ENCODE measurements at places on chromosomes 4 and X.

DNA sequence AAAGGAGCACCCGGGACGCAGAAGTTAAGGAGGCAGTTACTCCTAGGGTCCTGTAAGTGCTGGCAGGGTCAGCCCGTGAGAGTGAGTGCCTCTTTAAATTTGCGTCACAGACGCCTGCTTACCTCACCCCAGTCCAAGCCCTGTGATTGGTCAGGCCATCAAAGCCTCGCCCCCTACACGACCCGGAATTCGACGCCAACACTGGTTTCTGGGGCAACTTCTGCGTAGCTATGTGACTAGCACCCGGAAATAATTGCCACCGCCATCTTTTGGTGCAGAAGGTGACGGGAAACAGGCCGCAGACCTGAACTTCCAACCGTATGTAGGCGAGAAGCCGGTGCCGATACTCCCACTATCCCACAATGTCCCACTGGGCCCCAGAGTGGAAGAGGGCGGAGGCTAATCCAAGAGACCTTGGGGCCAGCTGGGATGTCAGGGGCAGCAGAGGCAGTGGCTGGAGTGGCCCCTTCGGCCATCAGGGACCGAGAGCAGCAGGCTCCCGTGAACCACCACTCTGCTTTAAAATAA lies at the start of gene DDX53:
Gene DDX53 (plus strand): TSS at position 265 of the 528 bp plus-strand sequence. CDS start 98 bp downstream, at position 363.
- no peak for DNase-seq

DNA sequence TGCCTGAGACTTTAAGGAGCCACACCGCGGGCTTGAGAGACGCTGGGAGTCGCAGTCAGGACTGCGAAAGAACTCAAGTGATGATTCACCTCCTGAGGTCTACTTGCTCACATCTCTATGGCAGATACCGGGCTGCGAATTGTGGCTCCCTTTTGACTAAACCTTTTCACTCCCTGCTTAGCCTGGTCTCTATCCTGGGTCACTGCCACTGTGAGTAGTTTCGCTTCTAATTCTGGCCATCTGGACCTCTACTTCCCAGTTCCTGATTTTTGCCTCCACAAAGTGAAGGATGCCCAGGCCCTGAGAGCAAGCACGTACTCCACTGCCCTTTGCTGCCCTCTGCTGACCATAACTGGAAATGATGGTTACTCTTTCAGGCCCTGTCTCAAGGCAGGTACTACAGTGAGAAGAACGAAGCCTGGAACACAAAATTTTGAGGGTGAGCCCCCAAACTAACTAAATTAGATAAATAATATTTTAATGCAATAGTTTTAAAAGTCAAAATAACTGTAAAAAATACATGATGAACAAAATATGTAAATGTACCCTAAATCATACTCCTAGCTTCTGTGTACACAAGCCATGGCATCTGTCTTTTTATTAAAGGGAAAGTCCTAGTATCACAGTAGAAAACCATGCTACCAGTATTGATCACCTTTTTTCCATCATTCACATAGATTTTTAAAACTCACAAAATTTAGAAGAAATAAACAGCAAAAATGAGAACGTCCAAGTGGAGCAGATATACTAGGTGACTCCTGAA lies 16.7 kb downstream of the MAD2L1 start:
- peak; percentile 74 for DNase-seq

DNA sequence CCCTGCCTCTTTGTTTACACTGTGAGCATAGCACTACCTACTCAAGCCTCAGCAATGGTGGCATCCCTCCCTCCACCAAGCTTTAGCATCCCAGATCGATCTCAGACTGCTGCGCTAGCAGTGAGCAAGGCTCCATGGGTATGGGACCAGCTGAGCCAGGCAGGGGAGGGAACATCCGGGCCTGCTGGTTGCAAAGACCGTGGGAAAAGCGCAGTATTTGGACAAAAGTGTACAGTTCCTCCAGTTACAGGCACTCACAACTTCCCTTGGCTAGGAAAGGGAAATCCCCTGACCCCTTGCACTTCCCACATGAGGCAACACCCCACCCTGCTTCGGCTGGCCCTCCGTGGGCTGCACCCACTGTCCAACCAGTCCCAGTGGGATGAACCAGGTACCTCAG lies 26.5 kb downstream of the EGF start:
- no peak for DNase-seq

GRCh38 chrX:129957241-129958082 lies 25.0 kb upstream of the BCORL1 start:
- no peak for DNase-seq

GRCh38 chr4:7766086-7766485 lies 173.6 kb downstream of the AFAP1 start:
- no peak for DNase-seq

DNA sequence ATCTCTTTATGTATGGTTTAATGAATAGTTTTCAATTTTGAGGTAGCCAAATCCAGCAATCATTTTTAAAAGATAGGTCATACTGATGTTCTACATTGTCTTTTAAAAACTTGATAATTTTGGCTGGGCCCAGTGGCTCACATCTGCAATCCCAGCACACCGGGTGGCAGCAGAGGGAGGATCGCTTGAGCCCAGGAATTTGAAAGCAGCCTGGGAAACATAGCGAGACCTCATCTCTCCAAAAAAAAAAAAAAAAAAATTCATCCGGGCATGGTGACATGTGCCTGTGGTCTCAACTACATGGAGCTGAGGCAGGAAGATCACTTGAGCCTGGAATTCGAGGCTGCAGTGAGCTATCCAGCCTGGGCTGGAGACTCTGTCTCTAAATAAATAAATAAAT lies 419.8 kb downstream of the GALNTL6 start:
- DNase-seq = no peak

DNA sequence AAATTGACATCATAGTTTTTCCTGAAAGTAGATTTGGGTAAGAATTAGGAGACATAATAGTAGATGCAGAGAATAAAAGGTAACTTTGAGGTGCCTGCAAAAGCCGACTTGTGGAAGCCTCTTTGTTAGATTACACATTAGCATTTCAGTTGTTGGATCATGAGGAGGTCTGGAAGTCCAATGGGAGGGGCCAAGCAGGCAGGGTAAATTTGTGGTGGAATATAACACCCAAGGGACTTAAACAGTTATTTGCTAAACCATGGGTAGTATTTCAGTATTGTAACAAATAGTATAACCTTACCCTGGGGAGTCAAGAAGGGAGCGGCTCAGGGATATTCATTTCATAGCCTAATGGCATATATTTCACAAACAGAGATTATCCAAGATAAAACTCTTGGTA lies 810.7 kb upstream of the AMOT start:
- no peak for DNase-seq

DNA sequence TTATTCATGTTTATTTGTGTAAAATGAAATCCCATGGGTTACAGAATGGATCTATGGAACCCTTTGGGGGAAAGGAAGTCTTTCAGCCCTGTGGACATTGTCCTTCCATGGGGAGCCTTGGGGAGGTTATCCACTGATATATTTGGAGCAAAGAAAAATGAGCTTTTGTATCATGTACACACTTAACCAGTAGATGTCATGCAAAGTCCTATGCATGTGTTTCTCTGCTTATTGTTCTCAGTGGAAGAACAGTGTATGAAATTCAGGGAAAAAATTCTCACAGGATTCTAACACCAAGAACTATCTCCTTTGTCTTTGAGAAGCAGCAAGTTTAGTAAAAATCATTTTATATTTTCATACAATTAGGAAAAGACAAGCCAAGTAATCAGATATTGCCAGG lies 105.3 kb downstream of the DTHD1 start:
- DNase-seq = no peak

DNA sequence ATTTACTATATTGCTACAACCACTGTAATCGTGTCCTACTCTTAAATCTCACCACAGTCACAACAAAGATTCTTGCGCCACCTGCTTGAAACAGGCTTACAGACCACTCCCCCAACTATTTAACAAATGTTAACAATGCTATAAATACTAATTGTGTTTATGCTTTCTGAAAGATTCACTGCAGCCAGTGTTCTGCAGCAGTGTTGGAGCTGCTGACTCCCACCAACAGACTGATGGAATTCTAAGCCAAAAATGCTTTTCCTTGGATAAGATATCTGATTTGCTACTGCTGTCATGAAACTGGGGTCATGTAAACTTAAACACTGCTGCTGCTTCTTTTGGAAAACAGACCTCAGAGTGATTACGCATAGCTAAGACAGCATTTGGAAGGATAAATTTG lies 244.2 kb upstream of the MAB21L2 start:
- no peak for DNase-seq

DNA sequence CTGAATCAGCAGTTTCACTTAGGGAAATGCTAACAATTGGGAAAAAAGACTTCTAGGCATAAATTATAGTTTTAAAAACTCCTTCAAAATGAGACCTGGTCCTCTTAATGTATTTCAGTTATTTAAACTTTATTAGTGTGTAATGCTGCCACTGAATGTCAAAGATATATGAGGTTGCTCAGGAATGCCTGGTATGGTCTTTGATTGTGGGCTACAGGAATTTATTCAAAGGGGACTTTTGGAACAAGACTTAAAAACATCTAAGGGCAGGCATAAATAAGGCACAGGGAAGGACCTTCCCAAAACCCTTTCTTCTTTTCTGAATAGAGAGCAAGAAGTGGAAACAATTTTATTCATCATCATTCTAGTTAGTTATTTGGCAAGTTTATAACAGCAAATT lies 439.1 kb downstream of the TLL1 start:
- no peak for DNase-seq

GRCh38 chr4:70706516-70706915 lies 15.2 kb upstream of the RUFY3 start:
- no peak for DNase-seq

- DNase-seq = no peak
Observed at GRCh38 chr4:174631901-174632758, 109.8 kb upstream of the HPGD start.

- no peak for DNase-seq
Observed at GRCh38 chr4:35872273-35872672, 372.0 kb downstream of the ARAP2 start.

- no peak for DNase-seq
Observed at GRCh38 chr4:94211861-94212260, 4.2 kb downstream of the SMARCAD1 start.

DNA sequence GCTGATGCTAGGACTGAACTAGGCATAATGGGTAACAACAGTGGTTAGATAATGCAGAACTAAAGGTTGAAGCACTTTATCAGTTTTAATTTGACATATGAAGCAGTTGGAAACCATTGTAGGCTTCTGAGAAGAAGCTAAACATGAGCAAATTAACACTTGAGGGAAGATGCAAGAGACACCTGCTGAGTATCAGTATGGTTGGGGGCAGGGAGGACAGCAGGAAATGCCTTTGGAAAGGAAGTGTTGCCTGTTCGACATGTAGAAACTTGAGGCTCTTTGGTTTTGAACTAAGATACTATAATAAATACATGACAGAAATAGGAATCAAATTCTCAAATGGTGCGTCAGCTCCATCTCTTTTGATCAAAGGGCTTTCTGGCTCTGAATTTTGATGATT lies 115.6 kb downstream of the FHIP1A start:
- DNase-seq = no peak

- no peak for DNase-seq
Observed at GRCh38 chr4:98555798-98556445, 102.5 kb downstream of the TSPAN5 start.

DNA sequence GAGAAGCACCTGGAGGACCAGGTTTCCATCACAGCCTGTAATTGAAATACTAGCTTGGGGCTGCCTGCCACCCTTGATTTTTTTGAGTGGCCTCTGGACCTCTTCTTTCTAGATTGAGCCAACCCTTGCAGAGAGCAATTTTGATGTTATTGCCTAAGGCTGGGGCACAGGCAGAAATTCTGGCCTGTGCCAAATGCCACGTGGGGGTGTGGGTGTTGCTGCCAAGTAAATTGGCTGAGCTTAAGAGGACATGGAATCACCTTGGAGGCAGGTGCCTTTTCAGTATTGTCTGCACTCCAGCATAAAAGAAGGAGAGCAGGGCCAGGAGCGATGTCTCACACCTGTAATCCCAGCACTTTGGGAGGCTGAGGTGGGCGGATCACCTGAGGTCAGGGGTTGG lies 286.1 kb upstream of the PRPS2 start:
- DNase-seq = no peak

DNA sequence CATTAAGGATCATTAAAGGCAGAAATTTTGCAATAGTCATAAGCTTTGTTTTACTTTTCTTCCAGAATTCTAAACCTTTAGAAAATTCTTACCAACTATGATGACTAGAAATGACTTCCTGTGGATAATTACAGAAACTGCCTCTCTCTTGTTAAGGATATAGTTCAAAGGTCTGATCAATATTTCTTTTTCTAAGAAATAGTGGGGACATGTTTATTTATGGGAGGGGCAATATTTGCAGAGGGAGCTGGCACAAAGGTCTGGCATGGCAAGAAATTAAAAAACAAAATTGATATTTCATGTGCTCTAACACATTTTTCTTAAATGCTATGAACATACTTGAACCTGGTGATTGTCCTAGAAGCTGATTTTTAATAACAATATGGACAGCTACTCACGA lies 448.9 kb downstream of the KCTD8 start:
- no peak for DNase-seq

DNA sequence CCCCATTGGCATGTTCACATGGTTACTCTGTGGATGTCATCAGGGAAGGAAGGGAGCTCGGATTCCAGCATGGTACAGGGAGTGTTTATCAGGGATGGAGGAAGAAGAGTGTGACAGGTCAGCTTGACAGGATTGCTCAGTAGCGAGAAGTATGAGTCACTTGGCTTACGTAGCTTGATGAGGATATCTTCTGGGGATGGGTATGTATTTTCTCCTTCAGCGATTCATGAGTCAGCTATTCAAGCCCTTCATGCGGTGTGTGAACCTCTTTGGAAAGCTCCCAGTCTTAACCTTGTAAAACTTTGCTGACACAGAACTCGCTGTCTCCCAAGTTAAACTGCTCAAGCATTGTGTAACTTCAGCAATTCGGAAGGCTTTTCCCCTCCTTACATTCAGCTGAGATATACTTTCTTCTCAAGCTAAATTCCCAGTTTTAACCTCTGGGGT lies 275.4 kb downstream of the ARHGAP10 start:
- DNase-seq = peak; percentile 16

GRCh38 chrX:85309717-85310116 lies 65.9 kb downstream of the ZNF711 start:
- no peak for DNase-seq

GRCh38 chrX:17559728-17560379 lies 177.4 kb upstream of the SCML1 start:
- DNase-seq = no peak

GRCh38 chr4:3467601-3468031 lies 4.5 kb downstream of the DOK7 start:
- no peak for DNase-seq

- DNase-seq = no peak
Observed at GRCh38 chrX:137848266-137848905, 282.5 kb downstream of the ZIC3 start.

DNA sequence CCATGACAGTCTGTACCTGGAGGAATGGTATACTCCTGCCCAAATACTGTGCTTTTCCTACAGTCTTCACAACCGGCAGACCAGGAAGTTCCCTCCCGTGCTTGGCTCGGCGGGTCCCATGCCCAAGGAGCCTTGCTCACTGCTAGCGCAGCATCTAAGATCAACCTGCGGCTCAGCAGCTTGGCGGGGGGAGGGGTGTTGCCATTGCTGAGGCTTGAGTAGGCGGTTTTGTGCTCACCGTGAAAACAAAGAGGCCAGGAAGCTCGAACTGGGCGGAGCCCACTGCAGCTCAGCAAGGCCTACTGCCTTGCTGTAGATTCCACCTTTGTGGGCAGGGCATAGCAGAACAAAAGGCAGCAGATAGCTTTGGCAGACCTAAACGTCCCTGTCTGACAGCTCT lies 152.7 kb downstream of the TEX11 start:
- peak; percentile 52 for DNase-seq

GRCh38 chr4:108037884-108038283 lies 48.2 kb downstream of the HADH start:
- no peak for DNase-seq
